ENCODE measurements at places on chromosomes 4 and X. TPM values are rescaled to one million over a fixed set of nuclear protein-coding genes. Genes with fewer than 3 reads are reported as not detected.

GRCh38 chr4:18227880-18228279, 206.3 kb upstream of the LCORL start:
- no peak for DNase-seq

GRCh38 chr4:184693056-184693455, 40.8 kb downstream of the CENPU start:
- DNase-seq, result no peak

LONRF3 gene
- 0.67 TPM for polyA plus RNA-seq

GRCh38 chr4:176084769-176085168, 19.1 kb downstream of the WDR17 start:
- DNase-seq, result no peak

- peak; percentile 42 for DNase-seq
Measured at GRCh38 chr4:103915224-103915869, 195.6 kb upstream of the TACR3 start.

DNA sequence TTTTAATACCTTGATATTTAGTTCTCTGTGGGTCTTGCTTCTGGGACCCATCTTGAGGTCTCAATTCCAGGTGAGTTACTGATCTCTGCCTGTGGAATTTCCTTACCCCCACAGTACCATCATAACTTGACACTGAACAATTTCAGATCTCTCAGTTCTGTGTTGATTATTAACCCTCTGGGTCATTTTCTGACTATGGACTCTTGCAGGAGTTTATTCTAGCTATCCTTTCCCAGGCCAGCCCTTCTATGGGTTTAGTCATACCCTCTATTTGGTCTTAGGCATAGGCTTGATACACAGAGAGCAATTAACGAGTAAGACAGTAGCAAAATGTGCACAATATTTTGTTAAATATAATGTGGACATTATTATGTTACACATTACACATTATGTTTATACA, 3.7 kb upstream of the SPARCL1 start:
- DNase-seq, result no peak

DNA sequence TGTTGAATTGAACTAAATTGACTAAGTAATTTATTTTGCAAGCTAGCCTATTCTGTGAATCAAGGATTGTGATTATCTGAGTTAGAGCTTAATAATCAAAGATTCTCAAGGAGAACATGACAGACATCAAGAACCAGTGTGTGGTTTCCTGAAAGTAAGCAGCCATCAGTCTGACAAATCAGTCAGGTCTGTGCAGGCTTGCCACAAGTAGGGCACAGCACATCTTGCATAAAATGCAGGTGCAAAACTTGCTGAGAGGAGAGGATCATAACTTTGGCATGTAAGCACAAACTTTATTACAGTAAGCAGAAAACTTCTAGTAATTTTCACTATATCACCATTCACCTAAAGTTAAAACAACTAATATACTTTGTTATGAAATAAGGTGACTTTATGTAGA, 22.5 kb downstream of the FAM241A start:
- no peak for DNase-seq

DNA sequence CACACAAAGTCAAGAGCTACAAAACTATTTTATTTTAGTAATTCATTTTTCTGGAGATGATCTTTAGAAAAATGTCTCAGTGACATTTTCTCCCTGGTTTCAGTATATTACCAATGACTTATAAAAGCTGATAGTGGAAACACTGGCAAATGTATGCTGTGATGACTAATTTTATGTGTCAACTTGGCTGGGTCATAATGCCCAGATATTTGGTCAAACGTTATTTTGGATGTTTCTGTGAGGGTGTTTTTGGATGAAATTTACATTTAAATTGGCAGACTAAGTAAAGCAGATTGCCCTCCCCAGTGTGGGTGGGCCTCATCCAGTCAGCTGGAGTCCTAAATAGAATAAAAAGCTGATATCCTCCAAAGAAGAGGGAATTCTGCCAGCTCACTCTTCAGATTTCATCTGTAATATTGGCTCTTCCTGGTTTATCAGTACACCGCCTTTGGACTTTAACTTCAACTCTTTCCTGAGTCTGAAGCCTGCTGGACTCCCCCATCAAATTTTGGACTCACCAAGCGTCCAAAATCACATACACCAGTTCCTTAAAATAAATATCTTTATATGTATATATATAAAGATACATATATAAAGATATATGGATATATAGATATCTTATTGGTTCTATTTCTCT, 31.2 kb upstream of the RAB40A start:
- DNase-seq, result no peak

MAGEA4 gene
- polyA plus RNA-seq, result not detected

GRCh38 chrX:46577221-46578005, 3.8 kb downstream of the CHST7 start:
- no peak for DNase-seq

All from kidney (tissue), 22 donors.